A549 (cell line): ENCODE measurements at places on chromosomes 7 and 10.
A peak's percentile ranks its signal among the peaks of the same experiment; 100 is the strongest.

DNA sequence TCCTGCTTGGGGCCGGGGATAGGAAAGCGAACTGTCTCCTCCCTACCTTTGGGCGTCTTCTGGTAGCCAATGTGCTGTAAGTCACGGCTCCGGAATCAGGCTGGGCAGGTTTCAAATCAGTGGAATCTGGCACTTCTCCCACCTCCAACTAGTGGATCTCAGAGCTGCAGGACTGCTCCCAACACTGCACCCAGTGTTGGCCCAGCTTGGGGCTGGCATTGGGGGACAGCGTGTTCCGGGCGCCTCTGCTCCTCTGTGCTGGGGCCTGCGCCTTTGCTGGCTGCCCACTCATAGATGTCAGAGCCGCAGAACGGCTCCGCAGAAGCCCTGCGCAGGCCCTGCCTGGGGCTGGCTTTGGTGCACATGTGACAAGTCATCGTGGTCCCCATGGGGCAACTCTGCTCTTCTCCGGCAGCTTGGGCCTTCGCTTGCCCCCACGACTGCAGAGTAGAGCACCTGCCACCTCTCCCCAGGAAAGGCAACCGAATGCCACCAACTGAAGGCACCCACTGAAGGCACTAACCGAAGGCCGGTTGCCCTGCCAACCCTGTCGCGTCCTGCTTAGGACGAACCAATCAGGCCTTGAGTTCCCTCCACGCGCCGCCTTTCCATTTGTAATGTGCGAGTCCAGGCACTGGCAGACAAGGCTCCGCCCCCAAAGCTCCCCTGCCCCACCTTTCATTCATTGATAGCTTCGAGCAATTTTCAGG lies 85.5 kb upstream of the ABI1 start:
- DNase-seq = no peak

GRCh38 chr10:133159950-133160825 lies at the start of gene KNDC1:
TSS of gene KNDC1 (plus strand) at chr10:133160219. CDS start at chr10:133160468, 249 bp downstream.
- peak; percentile 80 for DNase-seq

DNA sequence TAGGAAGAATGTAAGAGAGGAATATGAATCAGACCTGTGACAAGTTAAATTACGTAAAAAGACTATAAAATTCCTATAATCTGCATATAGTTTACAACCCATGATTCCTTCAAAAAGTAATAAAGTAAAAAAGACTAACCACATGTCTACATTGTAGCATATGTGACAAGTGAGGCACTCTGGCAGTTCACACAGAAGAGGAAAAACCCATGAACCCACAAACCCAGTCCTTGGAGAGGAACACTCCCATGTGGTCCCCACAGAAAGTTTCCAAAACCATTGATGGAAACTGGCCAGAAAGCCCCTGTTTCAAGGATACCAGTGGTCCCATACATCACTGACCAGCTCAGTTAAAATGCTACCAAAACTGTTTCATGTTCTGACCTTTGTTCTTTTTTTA lies 15.7 kb downstream of the KDM7A start:
- no peak for DNase-seq

DNA sequence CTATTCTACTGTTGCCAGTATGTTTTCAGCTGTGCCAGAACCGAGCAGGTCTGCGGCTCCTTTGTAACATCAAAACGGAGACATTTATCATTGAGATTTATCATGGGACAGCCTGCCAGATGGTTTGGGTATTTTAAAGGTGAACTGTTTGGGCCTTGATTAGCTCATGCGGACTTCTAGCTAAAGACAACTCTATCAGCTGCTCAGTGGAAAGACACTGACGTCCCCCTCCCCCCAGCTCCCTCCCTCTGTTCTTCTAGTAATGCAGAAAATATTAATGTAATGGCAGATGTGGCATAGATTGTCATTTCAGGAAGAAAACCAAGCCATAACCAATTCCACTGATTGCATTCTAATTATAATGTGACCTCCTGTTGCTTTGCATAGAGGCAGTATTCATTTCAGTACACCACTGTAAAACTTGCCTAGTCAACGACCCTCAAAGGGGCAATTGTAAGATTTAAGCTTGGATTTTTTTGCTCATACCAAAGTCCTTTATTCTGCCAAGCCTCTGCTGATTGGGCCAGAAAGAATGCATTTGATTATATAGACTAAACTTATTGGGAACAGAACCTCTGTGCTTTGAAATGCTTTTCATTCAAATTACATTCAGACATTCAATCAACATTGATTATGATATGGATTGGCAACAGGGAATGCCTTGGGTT lies 966.8 kb downstream of the LRMDA start:
- no peak for DNase-seq

GRCh38 chr10:86356296-86356695 lies 10.3 kb downstream of the GRID1 start:
- no peak for DNase-seq

DNA sequence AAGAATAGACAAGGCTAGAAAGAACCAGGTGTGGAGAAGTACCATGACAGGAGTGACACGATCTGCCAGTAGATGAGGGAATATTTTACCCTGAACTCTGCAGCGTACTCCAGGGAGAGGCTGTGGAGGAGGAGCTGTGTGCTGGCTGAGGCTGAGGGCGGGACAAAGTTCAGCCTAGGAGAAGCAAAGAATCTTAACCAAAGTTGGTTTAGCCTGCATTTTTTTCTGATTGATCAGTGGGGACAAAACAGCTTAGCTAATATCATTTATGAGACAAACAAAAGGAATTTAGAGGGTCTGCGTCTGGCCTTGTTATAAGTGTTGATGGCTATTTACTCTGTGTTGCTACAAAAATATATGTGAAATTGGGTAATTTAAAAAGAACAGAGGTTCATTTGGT lies 5.2 kb upstream of the NPSR1 start:
- no peak for DNase-seq

GRCh38 chr10:23439452-23439960 lies 631 bp downstream of the OTUD1 start:
- no peak for DNase-seq

DNA sequence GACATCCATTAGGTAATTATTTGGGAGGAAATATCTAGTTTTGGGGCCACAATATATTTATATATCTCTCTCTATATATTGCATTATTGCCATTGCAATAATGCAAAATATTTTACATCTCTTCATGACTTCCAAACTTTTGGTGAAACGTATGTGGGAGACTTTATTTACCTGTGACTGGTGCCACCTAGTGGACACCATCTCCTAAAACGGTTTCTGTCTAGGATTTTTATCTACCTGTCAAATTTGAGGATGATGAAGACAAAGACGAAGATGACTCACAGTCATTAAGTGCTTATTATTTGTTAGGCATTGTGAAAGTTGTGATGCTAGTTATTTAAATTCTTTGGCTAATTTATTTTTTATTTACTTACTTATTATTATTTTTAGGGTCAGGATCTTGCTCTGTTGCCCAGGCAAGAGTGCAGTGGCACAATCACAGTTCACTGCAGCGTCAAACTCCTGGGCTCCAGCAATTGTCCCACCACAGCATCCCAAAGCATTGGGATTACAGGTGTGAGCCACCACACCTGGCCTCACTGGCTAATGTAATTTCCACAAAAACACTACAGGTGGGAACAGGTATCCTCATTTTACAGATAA lies 18.7 kb upstream of the CBLL1 start:
- DNase-seq = peak; percentile 61
